Left lobe of liver (tissue), 2 donors: ENCODE measurements at places on chromosomes 7 and 10. TPM values are rescaled to one million over a fixed set of nuclear protein-coding genes. Genes with fewer than 3 reads are reported as not detected.

DNA sequence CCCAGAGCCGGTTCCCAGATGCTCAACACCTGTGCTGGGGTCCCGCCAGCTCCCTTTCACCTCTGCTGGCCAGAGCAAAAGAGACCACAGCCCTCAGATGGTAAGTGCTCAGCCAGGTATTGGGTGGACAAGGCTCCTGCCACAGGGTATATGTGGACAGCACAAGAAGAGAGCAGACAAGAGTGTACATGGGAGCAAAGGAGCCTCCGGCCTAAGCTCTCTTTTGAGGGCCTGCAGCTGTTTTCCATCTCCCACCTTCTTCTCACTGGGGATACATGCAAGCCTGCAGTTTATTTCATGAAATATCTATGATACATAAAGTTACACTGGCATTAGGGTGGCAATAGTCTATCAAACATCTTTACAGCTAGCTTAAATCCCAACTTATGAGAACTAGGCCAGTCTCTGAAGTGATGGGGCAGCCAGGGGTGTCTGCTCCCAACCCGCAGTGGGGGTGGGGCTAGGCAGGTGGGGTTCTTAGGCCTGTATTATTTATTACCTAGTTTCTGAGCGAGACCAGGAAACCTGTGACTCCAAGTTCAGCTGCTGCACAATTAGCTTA lies 50.4 kb upstream of the DDC start:
- no peak for DNase-seq

DNA sequence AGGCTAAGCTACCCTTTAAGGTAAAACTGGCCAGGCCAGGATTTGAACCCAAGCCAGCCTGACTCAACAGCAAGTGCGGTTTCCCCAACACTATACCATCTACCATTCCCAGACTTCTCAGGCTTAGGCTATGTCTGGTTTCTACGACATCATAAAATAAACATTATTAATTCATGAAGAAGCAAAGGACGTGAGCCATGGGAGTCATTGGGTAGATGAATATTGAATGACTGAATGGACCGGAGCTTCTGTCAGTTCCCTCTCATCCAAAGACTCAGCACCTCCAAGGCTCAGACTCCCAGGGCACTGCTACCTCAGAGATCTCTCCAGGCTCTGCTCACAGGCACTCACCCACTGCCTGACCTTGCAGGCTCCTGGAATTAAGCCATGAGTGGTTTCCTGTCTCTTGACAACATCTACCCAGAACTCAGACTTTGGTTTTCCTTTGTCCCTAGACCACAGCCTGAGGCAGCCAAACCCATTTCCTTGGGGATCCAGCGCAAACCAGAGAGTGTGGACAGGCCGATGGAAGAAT lies 64.6 kb upstream of the STEAP1B start:
- DNase-seq: no peak

Gene STRIP2
- total RNA-seq: 0.96 TPM

- DNase-seq: no peak
Observed at GRCh38 chr7:138889582-138890498, 91.3 kb downstream of the KIAA1549 start.
